IPS DF 6.9 (cell line): ENCODE measurements at places on chromosomes 12 and 14.
A peak's percentile ranks its signal among the peaks of the same experiment; 100 is the strongest.

DNA sequence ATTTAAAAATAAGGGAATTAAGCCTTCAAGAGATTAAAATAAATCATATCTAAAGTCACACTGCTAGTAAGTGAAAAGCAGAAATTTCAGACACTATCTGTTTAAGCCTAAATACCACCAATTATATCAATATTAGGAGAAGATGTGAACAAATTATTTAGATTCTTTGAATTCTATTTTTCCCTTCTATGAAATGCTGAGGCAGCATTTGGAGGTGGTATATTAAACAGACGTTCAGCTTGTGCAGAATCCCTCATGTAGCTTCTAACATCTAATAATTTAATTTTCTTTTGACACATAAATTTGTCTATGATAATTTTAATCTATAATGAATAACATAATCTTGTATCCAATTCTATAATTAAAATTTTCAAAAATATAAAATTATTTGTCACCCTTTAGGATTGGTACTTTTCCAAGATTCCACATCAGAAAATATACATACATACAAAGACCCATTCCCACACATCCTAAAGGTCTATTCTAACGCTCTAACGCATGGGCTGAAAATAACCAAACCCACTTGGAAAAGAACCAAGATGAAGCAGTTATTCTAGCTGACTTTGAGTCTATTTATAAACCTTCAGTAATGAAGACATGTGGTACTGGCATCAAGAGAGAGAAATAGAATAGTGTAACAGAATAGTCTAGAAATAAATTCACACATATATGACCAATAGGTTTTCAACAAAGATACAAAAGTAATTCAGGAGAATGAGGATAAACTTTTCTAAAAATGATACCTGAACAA is 751.8 kb downstream of the GALC start:
- no peak for DNase-seq

- peak; percentile 50 for DNase-seq
These were observed 18.4 kb downstream of the OLR1 start for GRCh38 chr12:10153271-10154144.

DNA sequence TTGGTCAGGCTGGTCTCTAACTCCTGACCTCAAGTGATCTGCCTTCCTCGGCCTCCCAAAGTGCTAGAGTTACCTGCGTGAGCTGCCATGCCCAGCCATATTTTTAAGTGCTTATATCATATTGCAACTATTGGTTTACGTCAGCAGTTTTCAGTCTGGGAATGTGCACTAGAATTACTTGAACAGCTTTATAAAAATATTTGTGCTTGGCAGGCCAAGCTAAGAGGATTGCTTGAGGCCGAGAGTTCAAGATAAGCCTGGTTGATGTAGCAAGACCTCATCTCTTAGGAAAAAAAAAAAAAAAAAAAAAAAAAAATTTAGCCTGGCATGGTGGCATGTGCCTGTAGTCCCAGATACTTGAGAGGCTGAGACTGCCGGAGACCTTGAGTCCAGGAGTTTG is 17.1 kb downstream of the KIAA0586 start:
- DNase-seq: no peak

GRCh38 chr14:45068396-45068795 is 15.5 kb upstream of the PRPF39 start:
- DNase-seq: no peak

DNA sequence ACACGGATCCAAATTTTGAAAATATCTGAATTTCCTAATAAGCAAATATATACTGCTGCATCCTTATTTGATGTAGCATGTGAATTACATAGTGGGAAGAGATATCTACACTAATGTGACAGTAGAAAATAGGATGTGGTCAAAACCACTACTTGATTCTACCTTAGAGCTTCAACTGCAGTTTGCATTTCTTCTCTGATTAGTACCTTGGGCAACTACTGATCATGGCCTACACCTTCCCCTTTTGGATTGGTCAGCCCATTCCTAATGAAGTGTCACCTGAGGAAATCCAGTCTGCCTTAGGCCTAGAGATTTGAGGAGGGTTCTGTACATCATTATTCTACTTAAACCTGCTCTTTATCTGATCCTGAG is 10.7 kb downstream of the LLPH start:
- DNase-seq: no peak

GRCh38 chr12:40313928-40314327 is 89.1 kb downstream of the LRRK2 start:
- no peak for DNase-seq

- DNase-seq: no peak
These were observed 15.1 kb downstream of the NDUFA9 start for GRCh38 chr12:4663971-4664505.

GRCh38 chr12:53217931-53218307 is 10.9 kb upstream of the ITGB7 start:
- DNase-seq: no peak

- DNase-seq: no peak
These were observed 169.9 kb upstream of the HIF1A start for GRCh38 chr14:61525293-61526011.

GRCh38 chr12:92469837-92470236 is 233.0 kb upstream of the PLEKHG7 start:
- no peak for DNase-seq

GRCh38 chr14:59281609-59282377 is 93.3 kb downstream of the DAAM1 start:
- DNase-seq: no peak

GRCh38 chr14:75660238-75660629 is 442 bp downstream of the ERG28 start:
- DNase-seq: no peak

DNA sequence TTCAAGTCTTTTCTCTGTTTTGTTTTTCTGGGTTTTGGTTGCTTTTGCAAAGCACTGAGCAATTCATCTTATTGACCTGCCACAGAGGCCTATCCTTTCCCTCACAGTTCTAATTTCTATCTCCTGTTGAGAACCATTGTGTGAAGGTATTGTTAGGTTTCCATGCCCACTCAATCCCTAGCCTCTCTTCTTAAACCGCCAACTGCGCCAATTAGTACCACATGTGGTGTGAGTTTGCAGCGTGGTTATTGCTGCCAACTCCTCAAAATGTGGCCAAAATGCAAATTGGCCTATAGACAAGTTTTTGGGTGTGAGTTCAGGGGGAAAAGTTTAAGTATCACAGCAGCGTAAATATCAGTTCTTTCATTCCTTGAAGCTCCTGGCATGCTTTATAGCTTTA is 232.6 kb downstream of the FLRT2 start:
- no peak for DNase-seq

GRCh38 chr14:36662543-36663403 is 1.1 kb downstream of the PAX9 start:
- no peak for DNase-seq

DNA sequence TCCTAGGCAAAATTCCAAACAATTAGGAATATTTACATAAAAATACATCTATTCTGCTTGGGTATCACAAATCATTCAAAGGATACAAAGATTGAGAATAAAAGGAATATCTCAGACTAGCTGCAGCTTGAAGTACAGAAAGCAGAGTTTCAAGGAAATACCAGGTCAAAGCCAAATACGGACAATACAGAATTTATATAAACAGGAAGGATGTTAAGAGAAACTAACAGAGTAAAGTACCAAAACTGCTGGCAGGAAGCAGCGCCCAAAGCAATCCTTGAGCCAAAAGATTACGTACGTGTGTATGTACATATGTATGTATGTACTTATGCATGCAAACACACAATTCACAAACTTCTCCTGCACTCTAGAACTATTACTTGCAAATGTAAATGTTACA is 86.6 kb downstream of the PPP1R12A start:
- no peak for DNase-seq

DNA sequence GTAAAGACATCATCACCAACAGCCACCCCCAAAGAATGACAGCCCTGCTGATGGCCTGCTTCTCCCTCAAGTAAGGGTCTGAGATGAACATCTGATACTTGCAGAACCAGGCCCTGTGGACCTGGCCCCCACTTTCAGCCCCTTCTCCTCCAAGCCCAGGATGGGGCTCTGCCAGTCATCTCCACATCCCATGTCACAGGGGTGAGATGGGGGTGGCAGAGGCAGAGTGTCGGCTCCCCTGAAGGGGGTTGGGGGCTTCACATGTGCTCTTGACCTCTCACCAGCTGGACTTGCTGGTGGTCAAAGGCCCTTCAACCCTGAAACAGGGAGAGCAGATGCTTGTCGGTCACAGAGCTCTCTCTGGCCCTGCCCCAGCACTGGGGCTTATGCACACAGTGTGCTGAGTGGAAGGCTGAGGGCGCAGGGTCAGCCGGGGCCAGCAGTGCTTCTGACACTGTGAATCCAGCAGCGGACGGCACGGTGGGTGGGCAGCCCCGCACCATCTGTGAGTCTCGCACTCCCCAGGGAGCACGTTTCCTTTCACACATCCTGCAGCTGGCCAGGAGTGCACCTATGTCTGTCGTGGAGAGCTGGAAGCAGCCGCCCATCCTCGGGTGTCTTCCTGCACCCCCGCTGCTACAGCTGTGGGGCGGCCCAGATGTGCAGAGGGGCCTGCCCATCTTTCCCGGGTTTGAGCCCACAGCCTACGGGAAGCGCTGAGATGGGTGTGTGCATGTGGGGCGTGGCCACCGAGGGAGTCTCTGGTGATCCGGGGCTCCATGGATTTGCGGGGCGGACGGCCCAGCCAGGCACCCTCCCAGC is 94.3 kb downstream of the ADGRD1 start:
- no peak for DNase-seq

DNA sequence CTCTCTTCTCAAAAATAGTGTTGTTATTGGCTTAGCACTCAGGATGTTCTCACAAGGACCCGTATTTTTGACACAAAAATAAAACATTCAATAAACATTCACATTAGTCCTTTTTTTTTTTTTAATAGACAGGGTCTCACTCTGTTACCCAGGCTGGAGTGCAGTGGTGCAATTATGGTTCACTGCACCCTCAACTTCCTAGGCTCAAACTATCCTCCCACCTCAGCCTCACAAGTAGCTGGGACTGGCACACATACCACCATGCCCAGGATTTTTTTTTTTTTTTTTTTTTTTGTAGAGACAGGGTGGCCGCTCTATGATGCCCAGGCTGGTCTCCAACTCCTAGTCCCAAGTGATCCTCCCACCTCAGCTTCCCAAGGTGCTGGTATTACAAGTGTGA is 27.0 kb downstream of the PPP1R13B start:
- DNase-seq: no peak

DNA sequence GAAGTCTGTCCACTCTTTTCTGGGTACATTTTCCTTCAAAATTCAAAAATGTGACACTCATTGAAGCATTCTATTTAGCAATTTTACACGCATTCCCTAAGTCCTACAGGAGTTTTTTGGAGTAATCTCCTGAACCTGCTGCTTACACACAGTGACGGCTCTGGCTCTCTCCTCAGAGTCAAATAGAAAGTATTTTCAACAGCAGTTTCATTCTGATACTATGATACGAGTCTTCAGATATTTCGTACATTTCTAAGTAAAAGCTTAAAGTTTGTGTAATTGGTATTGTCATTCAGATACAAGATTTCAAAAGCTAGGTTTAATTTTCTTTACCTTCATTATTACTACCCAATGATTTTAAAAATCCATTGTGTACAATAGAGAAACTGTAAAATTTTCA is 36.4 kb downstream of the PIWIL1 start:
- DNase-seq: no peak

GRCh38 chr12:106522708-106523107 is 60.1 kb upstream of the RFX4 start:
- no peak for DNase-seq

- DNase-seq: no peak
These were observed 679.3 kb upstream of the FLRT2 start for GRCh38 chr14:84850595-84850994.

DNA sequence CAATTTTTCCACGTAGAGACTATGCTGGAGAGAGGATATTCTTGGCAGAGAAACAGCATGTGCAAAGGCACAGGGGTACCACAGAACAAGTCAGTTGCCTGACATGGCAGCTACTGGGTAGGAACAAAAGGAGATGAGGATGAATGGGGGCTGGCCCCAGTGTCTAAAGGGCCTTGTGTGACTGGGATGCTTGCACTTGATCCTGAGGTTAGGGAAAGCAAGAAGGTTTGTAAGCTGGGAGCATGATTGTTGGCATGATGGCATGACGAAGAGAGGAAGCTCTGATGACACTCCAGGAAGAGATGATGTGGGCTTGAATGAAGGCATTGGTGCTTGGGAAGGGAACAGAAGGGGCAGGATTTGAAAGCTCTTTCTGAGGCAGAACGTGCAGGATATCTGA is 139.1 kb downstream of the ZFP36L1 start:
- DNase-seq: no peak

DNA sequence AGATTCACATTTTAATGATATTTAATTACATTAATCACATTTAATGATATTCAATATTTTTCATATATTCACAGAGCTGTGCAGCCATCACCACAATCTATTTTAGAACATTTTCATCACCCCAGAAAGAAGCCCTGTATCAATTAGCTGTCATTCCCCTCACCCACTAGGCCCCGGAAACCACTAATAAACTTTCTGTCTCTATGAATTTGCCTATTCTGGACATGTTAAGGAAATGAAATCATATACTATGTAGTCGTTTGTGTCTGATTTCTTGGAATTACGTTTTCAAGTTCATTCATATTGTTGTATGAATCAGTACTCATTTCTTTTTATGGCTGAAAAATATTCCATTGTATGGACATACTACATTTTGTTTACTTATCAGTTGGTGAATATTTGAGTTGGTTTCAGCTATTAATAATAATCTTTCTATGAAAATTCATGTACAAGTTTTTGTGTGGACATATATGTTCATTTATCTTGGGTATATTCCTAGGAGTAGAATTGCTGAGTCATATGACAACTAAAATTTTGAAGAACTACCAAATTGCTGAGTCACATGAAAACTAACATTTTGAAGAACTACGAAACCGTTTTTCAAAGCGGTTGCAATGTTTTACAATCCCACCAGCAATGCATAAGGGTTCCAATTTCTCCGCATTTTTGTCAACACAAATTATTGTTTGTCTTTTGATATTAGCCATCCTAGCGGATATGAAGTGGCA is 11.7 kb upstream of the OTOGL start:
- DNase-seq: no peak

- no peak for DNase-seq
These were observed 56.6 kb downstream of the GALNT16 start for GRCh38 chr14:69316449-69317101.

- no peak for DNase-seq
These were observed 18.0 kb downstream of the OR10P1 start for GRCh38 chr12:55654511-55655214.

GRCh38 chr12:26021534-26021933 is 63.1 kb downstream of the RASSF8 start:
- no peak for DNase-seq

- no peak for DNase-seq
These were observed 14.2 kb downstream of the WIF1 start for GRCh38 chr12:65106948-65107347.
